Thoracic aorta endothelial cell (primary cell): ENCODE measurements at places on chromosomes 4 and X. TPM values are rescaled to one million over a fixed set of nuclear protein-coding genes. Genes with fewer than 3 reads are reported as not detected.

Gene ETDB
- not detected in 2 replicates for total RNA-seq

Gene RNF113A
- 10.4 and 13.0 TPM in 2 replicates for total RNA-seq

Gene SEC24B
- total RNA-seq: 30.5 and 38.2 TPM in 2 replicates

Gene SGMS2
- total RNA-seq: 91.4 and 98.2 TPM in 2 replicates

Gene PLRG1
- total RNA-seq: 88.2 and 99.6 TPM in 2 replicates

Gene SSX4
- not detected in 2 replicates for total RNA-seq

Gene GLRA3
- not detected in 2 replicates for total RNA-seq

Gene KDR
- 156 and 446 TPM in 2 replicates for total RNA-seq

Gene MAGEB10
- total RNA-seq: not detected in 2 replicates

Gene MFAP3L
- 0.53 and 0.93 TPM in 2 replicates for total RNA-seq

Gene UGT2B15
- total RNA-seq: not detected in 2 replicates

Gene FOXR2
- total RNA-seq: not detected in 2 replicates
